ENCODE measurements at places on chromosomes 5 and 9.

DNA sequence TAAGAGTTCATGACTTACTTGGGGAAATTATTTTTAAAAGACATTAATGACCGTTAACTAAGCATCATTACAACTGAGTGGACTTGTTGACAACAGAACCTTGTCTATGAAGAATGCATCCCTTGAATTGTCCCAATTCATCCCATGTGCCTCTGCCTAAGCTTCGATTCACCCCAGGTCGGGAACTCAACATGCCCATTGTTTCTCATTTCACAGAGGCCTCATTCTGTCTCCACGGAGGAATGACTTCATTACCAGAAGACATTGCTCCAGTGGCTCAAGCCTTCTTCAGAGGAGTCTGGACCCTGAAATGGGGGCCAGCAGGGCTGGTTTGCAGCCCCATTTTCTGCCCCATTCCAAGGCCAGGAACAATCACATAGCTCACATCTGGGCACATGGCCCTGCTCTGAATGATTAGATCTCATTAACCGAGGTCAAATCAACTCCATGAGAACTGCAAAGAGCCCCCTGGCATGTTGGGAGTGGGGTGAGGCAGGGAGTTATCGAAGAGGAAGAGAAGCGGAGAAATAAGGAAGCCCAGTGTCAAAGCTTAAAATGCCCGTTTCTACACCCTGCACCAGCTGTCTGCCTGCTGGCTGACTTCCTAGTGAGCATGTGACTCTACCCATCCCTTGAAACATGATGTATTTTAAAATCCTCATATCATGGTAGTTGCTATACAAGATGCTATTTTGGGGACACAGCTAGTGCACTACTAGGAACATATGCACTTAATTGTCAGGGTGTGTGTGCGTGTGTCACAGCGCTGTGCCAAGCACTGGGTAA is 137.3 kb downstream of the LHFPL2 start:
- peak; percentile 74 for DNase-seq

DNA sequence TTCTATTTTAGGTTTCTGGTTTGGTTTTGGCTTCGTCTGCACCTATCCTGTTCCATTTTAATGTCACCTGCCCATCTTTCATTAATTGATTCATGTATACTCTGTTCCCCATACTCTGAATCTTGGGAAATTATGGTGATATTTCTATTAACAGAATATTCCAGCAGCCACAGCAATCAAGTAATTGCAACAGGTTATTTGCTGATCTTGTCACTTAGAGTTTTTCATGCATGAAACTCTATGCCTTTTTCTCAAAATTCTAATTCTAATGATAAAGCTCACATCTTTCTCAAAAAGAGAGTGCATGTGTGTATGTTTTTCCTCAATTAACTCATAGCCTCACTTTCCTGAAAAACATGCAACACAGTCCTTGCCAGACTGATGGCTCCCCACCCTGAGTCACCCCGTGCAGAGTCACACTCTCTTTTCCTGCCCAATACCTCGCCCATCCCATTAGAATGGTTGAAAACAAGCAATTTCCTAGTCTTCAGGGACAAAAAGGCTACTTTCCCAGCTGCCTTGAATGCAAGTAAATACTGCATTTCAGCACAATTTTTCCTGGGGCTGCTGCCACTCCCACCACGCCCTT is 15.6 kb downstream of the GFRA3 start:
- DNase-seq, result no peak

GRCh38 chr5:176816791-176817347 is 6.5 kb downstream of the UNC5A start:
- DNase-seq, result no peak

GRCh38 chr9:110573305-110573704 is 6.2 kb downstream of the SVEP1 start:
- no peak for DNase-seq

DNA sequence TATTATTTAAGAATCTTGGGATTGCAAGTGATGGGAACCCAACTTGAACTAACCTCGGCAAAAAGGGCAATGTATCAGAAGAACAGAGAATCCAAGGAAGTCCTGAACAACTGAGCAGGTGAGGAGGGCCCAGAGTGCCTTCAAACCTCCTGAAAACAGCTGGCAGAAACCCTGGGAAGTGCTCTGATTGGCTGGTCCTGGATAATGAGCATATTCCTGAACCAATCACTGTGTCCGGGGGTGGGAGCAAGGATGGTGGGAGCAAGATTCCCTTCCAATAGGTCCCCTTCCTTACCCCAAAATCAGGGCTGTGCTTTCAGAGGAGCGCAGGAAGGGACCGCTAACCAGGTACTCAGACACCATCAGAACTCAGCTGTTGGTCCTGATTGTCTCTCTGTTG is 31.9 kb upstream of the TBC1D2 start:
- DNase-seq, result no peak

DNA sequence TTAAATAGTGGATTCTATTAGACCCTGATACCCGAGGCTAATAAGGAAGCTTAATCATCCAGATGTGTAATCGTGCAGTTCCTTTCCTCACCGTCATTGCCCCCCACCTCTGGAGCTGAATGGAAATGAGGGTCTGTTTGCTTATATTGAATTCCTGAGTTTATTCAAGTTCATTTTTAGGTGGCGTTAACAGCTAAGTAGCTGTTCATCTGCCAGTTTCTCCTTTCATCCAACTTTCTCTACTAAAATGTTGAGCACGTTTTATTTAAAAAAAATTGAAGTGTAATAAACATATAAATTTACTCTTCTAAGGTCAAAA is 291.0 kb downstream of the DOCK8 start:
- no peak for DNase-seq

DNA sequence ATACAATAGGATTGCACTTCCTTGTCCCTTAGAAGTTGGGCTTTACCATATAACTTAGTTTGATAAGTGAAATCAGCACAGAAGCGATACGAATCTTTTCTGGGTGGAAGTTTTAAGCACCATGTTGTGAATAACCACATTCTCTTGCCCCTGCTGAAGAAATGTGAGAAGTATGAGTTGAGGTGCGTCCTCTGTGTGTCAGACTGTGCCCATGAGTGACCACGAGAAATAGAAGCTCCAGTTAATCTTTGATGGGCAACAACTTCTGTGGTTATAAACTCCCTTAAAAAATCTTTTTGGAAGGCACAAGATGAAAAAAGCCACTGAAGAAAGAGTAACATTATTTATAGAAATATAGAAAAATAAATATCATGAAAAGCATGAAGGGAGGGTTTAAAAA is 668.2 kb downstream of the DTWD2 start:
- no peak for DNase-seq

- DNase-seq, result no peak
Measured at GRCh38 chr5:125232779-125233230, 486.4 kb upstream of the ZNF608 start.

GRCh38 chr9:94586814-94587213 is 6.8 kb downstream of the FBP2 start:
- DNase-seq, result peak; percentile 47

- DNase-seq, result no peak
Measured at GRCh38 chr5:3180636-3181035, 415.0 kb upstream of the IRX1 start.

DNA sequence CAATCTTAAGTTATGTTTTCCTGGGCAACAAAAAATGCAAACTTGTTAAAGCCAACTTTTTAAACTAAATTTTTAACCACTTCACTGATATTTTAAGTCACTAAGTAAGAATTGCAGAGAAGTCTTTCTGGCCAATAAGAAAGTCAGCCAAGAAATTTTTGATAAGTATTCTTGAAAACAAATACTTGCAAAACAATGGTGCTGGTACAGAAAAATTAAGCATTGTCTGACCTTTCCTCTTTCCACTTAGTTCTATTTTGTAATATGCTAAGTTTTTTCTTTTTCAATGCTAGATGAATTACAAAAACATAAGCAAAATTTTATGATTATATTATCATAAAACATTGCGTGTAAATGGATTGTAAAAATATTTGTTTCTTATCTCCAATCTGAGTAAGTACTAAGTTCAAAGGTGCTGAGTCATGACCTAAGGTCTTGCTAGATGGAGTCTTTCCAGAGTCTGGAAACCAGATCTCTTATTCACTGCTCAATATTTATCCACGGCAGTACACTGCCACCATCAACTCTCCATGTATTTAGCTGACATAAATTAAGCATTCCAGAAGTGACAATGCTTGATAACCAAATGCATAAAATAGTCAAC is 139.7 kb downstream of the MEF2C start:
- DNase-seq, result no peak

- peak; percentile 47 for DNase-seq
Measured at GRCh38 chr5:31531543-31531887, 378 bp downstream of the DROSHA start.

DNA sequence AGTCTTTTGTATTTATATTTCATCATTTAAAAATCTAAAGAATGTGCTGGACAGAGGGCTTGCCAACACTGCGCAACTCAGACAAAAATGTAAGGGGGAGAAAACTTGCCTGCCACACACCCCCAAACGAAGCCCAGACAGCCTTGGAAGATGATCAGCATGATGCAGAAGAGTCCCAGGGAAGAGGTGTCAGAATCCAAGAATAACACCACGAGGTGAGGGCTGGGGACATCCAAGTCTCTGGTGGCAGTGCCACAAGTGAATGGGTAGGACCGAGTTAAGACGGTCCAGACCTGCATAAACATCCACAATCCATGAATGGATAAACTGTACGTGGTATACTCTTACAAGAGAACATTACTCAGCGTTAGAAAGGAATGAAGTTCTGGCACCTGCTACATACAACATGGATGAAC is 10.4 kb downstream of the EPB41L4B start:
- DNase-seq, result no peak

DNA sequence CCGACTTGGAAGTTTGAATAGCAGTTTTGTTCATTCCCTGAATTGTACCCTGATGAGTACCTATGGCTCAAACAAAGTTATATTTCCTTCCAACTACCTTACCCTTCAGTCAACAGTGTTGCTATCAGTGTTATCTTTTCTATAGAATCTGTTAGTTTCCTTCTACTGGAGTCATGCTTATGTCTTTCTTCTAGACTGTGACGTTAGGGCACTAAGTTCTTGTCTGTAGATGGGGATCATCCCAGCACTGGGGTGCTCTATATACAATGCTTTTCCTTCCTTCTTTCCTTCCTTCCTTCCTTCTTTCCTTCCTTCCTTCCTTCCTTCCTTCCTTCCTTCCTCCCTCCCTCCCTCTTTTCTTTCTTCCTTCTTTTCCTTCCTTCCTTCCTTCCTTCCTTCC is 973.0 kb downstream of the CDH12 start:
- DNase-seq, result no peak

DNA sequence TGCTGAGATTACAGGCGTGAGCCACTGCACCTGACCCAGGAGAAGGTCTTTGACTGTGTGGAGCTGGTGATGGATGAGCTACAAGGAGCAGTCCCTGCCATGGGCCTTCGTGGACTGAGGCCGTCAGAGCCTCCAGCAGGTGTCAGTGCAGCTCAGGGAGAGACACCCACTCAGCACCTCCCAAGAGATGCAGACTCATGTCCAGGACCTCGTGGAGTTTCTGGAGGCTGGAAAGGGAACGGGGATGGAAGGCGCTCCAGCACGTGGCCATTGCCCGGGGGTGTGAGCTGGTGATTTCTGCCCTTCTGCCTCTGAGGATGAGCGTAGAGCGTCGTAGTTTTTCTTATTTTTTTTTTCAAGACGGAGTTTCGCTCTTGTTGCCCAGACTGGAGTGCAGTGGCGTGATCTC is 9.5 kb downstream of the TOR4A start:
- DNase-seq, result no peak

- no peak for DNase-seq
Measured at GRCh38 chr5:99901972-99902371, 633.2 kb upstream of the FAM174A start.

GRCh38 chr5:24385070-24385469 is 259.7 kb downstream of the CDH10 start:
- no peak for DNase-seq

DNA sequence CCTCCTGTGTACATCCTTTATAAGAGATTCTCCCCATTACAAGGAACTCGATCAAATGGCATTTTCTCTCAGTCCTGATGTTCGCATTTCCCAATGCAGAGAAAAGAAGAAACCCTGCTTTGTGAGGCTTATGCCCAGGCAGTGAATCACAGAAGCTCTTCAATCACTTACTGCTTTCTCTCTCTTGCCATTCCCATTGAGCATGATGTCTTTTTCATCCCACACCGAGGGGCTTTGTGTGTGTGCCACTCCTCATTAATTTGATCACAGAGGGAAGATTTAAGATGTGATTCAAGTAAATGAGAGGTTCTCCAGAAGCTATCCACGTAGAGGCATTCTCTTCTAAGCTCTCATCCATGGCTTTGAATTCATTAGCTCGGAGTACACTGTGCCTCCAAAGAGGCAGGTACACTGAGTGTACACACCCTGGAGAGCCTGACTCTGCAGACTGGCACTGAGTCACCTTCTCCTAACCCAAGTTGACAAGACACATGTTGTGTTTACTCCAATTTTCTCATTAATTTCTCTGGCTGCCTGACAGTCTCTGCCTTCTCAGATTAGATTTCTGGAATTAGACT is 45.4 kb downstream of the MFAP3 start:
- DNase-seq, result no peak

GRCh38 chr5:28165096-28165495 is 1126.7 kb upstream of the CDH9 start:
- DNase-seq, result no peak

GRCh38 chr5:119332978-119333401 is 22.8 kb upstream of the TNFAIP8 start:
- DNase-seq, result no peak

GRCh38 chr9:88593537-88594185 is 58.7 kb downstream of the NXNL2 start:
- peak; percentile 88 for DNase-seq

- DNase-seq, result no peak
Measured at GRCh38 chr9:121318631-121319382, 50.8 kb downstream of the GSN start.

- DNase-seq, result peak; percentile 3
Measured at GRCh38 chr5:164958688-164959087, 1453.3 kb downstream of the MAT2B start.

DNA sequence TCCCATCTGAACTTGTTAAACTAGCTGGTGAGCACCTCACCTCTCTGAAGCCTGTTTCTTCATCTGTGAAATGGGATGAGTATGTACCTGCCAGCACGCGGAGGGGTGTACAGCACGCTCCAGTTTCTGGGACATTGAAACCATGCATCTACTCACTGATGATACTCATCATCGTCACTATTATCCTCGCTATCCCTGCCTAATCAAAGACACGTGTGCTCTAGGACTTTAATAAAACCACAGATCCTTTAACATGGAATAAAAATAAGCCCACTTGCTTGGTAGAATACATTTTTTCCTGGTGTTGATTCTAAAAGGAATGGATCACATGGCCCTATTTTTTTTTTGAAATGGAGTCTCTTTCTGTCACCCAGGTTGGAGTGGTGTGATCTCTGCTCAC is 37.3 kb upstream of the POMT1 start:
- no peak for DNase-seq

- DNase-seq, result no peak
Measured at GRCh38 chr9:3648722-3649246, 123.0 kb upstream of the RFX3 start.

- DNase-seq, result no peak
Measured at GRCh38 chr9:16425562-16426231, 444.8 kb downstream of the BNC2 start.

- DNase-seq, result no peak
Measured at GRCh38 chr9:98500337-98500919, 208.3 kb downstream of the GABBR2 start.

- no peak for DNase-seq
Measured at GRCh38 chr5:41721516-41721915, 148.7 kb downstream of the OXCT1 start.

Measured in suppressor macrophage treated with lipopolysaccharide for 4 hours (primary cell).